CD14-positive monocyte (primary cell): ENCODE measurements at places on chromosomes 5 and 9.
A peak's percentile ranks its signal among the peaks of the same experiment; 100 is the strongest.

- DNase-seq: no peak
These were observed 182.7 kb downstream of the KCNN2 start for GRCh38 chr5:114544561-114544960.

GRCh38 chr5:170571875-170572852 is 68.3 kb downstream of the KCNIP1 start:
- no peak for DNase-seq

GRCh38 chr5:144017119-144017518 is 153.3 kb downstream of the YIPF5 start:
- no peak for DNase-seq

DNA sequence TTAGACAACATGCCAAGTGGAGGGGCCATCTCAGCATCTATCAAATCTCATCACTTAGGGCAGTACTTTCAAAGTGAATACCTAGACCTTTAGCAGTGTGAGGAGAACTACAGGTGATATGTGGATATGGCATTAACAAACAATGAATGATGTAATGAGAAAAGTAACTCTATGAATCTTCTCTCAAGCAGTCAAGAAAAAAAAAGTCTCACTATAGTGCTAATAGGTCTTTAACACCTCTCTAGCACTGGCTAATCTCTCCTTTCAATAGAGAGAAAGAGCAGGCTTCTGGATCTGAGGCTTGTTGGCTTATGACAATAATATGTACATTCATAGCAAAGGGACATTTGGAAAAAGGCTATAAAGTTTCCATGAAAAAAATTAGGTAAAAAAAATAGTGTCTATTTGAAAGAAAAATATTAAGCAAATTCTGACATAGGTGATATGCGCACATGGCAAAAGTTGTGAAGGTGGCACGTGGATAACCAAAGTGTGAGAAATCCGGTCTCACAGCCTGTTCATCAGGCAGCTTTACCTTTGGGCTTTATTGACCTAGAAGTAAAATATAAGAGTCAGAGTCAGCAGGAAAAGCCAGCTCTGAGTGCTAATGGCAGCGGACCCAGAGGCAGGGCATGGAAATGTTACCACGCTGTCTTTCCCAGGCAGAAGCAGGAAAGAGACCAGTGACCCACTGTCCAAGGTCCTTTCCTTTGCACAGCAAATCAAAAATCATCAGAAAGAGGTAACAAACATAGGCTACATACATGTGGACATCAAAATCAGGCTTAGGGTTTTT is 203.4 kb downstream of the EFNA5 start:
- no peak for DNase-seq

DNA sequence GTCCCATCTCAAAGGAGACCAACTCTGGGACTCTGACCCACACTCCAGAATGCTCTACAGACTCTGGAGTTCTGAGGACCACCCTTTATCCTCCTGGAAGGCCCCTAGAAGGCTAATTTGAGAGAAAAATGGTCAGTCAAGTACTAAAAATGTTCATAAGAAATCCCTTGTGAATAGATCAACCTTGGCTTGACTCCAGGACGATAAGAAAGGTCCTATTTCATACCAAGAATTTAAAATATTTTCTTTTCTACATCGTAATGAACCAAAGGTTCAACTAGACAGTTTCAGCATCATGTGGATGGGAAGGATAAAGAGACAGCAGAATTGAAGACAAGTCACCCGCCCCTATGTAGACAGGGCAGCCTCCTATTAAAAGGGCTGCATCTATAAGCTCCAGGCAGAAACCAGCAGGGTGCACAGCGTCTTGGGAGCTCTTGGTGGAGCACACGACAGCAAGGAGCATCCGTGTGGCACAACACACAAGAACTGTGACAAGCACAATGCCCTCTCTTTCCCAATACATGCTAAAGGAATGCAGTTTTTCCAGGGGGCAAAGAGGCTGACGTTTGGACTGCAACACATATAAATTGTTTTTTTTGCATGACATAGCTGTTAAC is 38.3 kb downstream of the RASEF start:
- DNase-seq: no peak

DNA sequence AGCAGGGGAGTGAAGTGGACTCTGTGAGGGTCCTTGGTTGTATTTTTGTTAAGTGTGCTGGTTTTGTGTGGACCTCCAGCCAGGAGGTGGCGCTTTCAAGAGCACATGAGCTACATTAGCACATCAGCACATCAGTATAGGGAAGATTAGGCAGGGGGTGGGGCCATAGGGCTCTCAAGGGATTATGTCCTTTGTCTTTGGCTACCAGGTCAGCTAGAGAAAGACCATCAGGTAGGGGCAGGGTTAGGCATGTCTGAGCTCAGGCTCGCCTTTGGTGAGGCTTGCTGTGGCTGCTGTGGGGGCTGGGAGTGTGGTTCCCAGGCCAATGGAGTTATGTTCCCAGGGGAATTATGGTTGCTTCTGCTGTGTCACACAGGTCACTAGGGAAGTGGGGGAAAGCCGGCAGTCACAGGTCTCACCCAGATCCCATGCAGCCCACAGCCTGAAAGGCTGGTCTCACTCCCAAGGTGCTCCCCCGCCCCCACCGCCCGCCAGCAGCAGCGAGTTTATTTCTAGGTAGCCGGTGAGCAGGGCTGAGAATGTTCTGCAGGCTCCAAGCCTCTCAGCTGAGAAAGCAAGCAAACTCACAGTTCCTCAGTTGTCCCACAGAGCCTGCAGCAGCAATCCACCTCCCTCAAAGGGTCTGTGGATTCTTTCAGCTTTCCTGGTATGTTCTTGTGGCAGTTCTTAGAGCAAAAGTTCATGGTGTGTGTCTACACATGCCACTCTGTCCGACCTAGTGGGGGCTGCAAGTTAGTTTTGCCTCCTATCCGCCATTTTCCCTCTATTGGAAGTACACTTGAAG is 13.7 kb downstream of the OR1J1 start:
- peak; percentile 4 for DNase-seq

DNA sequence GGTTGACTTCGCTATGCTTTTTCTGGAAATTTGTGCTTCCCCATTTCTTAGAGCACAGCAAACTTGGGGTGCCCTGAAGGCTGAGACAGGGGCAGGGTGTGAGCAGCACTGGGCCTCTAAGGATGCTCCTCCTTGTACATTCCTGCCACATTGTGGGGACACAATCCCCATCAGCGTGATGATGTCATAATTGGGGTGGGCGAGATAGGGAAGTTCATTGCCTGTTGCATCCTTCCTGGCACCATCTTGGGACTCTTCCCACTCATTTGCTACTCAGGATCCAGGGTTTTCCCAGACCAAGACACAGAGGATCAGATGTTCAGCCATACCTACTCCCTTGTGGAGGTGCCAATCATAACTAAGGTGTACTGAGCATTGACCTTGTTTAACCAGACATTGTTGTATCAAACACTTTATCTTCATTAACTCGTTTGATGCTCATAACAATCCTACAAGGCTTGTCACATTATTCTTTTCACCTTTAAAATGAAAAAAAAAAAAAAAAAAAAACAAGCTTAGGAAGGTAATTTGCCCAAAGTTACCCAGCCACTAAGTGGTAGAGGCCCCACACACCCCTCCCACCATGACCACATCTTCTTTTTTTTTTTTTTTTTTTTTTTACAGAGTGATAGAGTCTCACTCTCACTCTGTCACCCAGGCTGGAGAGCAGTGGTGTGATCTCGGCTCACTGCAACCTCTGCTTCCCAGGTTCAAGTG is 87.6 kb downstream of the UGCG start:
- no peak for DNase-seq

- DNase-seq: no peak
These were observed 49.6 kb downstream of the SERINC5 start for GRCh38 chr5:80206282-80206681.

DNA sequence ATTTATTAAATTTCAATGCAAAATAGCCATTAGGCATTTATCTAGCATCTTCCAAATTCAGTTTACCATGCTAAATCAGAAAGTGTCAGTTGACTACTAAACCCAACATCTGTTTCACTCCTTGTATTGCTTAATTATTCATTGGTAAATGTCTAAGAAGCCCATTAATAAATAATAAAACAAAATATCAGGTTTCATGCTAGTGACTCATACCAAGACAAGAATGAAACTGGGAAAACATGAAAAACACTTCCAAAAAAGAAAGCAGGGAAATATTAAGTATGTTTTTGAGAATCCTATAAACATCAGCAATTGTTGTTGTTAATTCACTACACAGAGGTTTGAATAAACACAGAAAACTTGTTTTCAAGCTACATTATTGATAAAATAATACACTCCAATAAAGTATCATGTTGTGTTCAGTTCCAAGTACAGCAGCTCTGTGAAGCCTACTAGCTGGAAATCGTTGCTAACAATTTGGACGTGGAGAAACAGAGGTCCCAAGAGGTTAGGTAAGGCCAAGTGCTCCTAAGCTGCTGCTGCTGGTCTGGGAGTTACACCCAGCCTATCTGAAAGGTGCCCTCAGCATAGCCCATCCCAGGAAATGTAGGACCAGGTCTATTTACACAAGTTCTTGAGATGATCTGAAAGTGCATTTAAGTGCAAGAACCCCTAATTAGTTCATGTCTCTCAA is 78.8 kb downstream of the GNAQ start:
- no peak for DNase-seq

- DNase-seq: no peak
These were observed 4.4 kb downstream of the SPRY4 start for GRCh38 chr5:142320430-142320738.

DNA sequence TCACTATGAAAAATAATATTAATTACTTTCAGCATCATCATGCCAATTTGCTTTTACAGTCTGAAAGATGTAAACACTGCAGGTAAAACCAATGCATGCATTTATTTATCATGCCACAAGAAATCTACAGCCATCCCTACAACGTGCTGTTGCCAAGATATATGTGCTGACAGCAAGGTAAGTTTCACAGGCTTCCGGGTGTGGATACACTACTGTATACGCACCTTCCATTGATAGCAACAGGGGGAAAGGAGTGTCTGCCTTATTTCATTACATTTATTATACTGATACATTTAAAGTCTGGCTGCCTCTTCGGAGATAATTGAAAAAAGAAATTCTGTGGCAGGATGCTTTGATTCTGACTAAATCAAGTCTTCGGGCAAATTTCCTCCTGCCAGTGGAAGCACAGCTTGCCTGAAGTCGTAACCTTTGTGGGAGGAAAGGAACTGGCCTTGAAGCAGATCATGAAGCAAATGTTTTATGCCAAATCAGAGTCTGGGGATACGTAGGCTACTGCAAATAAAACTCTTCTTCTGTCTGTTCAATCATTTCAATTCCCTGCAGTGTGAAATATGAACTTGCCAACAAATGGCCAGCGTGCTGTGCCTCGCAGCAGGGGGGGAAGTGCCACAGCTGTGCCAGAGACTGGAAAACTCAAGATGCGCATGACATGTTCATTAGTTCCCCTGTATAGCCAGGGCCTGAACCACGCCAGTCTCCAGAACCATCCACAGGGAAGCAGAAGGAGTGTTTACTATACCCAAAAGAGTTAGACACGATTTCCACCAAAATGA is 268.1 kb downstream of the EFNA5 start:
- no peak for DNase-seq

- no peak for DNase-seq
These were observed 39.3 kb downstream of the TTLL11 start for GRCh38 chr9:122053567-122054350.

DNA sequence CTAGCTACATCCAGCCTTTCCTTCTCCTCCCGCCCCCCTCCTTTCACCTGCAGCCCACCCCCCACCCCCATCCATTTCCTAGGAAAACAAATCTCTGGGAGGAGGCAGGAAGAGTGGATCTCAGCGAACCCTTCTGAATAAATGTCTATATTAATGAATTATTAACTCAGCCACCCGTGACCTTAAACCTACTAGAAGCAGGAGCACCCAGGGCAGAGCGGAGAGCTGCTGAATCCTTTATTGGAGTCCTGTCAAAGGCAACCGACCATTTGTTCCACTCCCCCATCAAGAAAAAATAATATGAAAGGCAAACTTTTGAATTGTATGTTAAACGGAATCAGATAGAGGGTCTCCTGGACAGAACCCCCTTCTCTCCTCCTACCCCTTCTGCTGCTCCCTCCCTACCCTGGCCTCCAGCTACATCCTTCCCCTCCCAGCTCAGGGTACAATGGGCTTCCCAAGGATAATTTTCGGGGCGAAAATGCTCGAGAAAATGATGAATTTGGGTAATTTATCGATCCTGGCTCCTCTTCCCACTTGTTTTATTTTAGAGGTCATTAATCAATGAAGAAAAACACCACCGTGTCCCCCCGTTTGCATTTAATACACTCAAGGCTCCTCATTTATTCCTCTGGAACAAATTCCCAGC is 3.3 kb upstream of the PRDM6 start:
- no peak for DNase-seq

DNA sequence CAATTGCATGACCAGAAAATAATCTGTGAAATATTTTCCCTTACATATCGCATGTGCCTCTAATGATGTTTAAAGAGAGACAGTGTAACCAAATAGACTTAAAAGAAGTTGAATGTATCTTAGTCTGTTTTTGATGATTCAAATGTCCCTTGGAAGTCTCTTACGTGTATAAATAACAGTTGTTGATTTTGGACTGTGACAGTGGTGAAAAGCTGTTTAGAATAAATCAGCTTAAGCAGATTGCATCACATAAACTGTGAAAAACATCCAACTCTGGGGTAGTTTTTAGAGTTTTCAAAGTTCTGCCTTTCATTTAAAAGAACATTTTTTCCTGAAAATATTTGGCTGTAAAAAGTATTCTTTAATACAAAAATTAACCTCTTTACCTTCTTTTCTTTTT is 301.1 kb downstream of the PRR16 start:
- DNase-seq: no peak

DNA sequence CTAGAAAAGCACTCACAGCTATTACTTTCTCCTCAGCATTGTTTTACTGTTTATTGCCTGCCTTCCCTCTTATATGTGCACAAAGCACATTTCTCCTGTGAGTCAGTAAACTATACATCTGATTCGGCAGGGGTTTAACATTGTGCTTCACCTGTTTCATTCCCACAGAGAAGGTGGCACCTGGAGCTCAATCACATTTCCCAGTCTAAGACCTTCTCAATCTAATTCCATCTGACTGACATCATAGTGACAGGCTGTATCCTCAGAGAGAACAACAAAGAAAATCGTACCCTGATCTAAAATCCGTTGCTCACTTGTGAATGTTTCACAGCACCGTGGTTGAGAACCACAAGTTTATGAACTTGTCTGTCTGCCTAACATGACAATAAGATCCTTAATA is 92.4 kb upstream of the CAST start:
- DNase-seq: no peak

DNA sequence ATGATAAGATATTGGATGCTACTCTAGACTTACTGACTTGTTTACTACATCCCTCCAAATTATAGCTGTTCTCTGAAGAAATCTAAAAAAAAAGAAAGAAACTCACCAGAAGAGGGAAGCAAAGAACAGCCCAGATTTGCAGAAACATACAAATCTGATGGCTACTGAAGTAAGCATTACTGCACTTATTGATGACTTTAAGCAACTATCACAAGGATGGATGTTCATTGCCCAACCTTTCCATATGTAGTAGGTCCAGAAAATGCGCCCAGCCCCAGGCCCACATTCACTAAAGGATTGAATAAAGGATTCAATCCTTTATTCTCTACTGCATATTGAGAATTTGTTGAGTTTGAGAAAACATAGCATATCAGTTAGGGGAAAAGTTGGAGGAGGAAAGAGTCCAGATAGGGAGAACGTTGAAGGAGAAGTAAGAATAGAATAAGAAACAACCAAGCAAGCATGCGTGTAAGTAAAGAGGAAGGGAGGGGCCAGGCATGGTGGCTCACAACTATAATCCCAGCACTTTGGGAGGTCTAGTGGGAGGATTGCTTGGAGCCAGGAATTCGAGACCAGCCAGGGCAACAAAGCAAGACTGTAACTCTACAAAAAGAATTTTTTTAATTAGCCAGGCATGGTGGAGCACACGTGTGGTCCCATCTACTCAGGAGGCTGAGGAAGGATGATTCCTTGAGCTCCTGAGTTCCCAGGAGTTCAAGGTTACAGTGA is 33.8 kb upstream of the DTWD2 start:
- peak; percentile 30 for DNase-seq
